Fibroblast of the conjunctiva (primary cell): ENCODE measurements at places on chromosomes 5 and 9.

DNA sequence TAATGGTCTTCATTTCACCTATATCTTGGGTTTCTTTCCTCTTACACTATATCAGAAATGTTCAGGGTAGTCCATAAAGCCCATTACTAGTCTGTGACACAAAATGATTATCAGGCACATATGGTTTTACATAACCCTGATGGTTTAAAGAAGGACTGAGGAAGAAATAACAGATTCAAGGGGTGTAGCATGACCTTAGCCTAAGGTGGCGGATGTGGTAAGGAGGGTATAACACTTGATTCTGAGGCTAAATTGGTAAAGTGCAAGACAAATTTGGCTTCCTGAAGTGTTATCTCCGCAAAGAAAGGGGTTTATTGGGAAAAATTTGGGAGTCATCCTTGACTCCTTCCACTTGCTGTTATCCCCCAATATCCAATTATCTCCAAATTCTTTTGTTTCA, 388.2 kb upstream of the RPS23 start:
- DNase-seq = no peak

DNA sequence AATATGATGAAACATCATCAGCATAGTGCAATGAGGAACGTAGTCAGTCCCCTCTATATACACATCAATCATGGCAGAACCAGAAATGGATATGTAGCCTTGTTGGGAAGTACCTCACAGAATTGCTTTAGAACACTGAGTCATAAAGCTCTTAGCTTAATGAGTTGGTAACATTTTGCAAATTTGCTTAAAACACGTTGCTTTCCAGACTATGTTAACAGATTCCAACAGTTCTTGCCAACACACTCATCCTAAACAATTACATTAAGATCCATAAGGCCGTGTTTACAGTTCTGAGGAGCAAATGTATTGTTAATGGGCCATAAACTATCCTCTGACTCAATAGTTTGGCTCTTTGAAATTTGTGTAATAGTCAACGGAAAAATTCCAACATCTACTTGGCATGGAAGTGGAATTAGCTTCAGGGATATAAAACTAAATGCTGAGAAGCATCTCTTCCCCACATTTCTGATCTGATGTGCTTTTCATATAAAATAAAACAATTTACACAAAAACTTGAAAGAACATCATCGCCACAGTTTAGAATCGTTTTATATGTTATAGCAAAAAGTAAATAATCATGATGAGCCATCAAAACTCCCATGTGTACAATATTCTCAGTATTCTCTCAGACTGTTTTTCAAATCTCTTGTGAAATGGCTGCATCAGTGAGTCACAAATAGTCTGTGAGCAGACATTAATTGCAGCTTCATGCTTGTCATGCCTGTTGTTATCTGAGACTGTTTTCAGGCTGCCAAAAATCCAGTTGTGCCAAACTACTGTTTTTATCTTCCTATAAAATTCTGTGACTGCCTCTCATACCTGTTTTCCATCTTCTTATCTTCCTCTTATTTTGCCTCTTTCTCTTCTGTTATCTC, 291.9 kb downstream of the COX7C start:
- DNase-seq = peak; percentile 12

GRCh38 chr9:70609542-70610286, 195.3 kb upstream of the KLF9 start:
- peak; percentile 77 for DNase-seq

DNA sequence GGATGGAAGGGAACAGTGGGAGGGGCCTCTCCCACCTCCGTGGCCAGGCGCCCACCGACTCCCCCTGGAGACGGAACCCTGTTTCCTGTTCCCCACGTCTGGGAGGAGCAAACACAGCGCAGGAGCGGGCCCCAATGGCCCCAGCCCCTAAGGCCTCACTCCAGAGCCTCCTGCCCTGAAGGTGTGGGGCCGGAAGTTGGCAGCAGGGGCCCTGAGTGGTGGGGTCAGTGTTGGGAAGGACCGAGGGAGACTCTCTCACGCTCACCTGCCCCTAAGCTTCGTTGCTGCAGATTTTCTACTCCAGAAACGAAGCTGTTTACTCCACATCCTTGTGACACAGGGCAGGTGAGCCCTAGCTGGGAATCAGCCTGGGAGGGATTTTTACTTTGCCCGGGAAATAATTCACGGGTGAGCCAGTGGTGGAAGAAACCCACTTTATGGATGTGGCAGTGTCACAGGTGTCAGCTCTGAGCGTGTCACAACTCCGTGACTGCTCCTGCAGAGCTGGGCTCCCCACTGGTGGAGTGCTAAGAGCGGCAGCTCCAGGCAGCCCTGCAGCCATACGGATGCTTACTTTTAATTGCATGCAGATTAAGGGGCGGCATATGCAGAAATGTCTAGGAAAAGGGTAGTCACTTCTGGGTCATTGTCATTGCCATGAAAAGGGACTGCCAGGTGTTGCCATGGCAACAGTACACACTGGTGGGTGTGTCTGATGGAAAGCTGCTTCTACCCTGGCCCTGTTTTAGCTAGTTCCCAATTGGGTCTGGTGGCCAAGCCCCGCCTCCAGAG, 77.5 kb upstream of the OLFM1 start:
- no peak for DNase-seq

GRCh38 chr5:116795189-116795588, 220.6 kb upstream of the SEMA6A start:
- DNase-seq = no peak

- no peak for DNase-seq
These were observed 46.4 kb upstream of the CEP78 start for GRCh38 chr9:78189461-78189860.

GRCh38 chr5:139708877-139709581, 60.9 kb downstream of the CXXC5 start:
- DNase-seq = peak; percentile 32

DNA sequence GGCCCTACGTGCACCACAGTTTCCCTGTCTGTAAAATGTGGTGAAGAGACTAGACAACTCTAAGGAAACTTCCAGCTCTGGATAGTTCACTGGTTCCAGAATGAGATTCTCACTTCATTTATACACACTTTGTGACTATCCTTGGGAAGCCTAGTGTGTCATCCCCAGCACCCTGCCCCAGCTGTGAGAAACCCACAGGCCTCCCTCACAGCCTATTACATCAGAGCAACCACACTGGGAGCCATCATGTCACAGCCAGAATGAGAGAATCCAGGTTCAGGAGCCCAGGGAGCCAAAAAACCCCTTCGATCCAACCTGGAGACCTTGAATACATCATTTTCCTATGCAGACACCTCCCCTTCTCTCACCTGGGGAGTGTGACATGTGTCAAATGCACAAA, 21.0 kb upstream of the HAND1 start:
- no peak for DNase-seq

- DNase-seq = no peak
These were observed 29.4 kb upstream of the N4BP3 start for GRCh38 chr5:178083922-178084321.

- no peak for DNase-seq
These were observed 652.1 kb downstream of the TLE4 start for GRCh38 chr9:80223897-80224296.

GRCh38 chr5:112316731-112317130, 102.3 kb downstream of the EPB41L4A start:
- no peak for DNase-seq

GRCh38 chr9:131051592-131052517, 42.9 kb downstream of the LAMC3 start:
- DNase-seq = no peak

DNA sequence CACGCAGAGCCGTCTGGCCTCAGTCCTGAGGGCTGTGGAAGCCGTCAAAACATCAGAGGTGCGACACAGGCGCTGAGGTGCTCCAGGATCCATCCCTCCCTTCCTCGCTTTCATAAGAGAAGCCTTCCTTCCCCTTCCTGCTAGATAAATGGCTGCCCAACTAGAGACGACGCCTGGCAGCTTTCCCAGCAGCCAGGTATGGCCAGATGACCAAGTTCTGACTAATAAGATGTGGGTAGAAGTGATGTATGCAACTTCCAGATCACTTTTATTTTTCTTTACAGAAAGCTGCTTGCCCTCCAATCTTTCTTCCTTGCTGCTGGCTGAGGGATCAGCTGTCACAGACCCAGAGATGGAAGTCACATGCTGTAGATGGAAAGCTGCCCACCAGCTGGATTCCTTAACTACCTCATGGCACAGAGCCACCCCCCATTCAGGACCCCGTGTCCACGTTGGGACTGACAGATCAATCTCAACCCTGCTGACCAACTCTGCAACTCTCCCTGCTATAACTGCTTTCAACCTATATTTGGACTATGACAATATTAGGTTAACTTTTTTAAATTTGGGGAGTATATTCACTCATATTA, 8.8 kb downstream of the MAPK9 start:
- DNase-seq = no peak

- peak; percentile 43 for DNase-seq
These were observed 202.6 kb downstream of the NR3C1 start for GRCh38 chr5:143200781-143201398.

- DNase-seq = no peak
These were observed 54.4 kb downstream of the EXD3 start for GRCh38 chr9:137368431-137369035.

DNA sequence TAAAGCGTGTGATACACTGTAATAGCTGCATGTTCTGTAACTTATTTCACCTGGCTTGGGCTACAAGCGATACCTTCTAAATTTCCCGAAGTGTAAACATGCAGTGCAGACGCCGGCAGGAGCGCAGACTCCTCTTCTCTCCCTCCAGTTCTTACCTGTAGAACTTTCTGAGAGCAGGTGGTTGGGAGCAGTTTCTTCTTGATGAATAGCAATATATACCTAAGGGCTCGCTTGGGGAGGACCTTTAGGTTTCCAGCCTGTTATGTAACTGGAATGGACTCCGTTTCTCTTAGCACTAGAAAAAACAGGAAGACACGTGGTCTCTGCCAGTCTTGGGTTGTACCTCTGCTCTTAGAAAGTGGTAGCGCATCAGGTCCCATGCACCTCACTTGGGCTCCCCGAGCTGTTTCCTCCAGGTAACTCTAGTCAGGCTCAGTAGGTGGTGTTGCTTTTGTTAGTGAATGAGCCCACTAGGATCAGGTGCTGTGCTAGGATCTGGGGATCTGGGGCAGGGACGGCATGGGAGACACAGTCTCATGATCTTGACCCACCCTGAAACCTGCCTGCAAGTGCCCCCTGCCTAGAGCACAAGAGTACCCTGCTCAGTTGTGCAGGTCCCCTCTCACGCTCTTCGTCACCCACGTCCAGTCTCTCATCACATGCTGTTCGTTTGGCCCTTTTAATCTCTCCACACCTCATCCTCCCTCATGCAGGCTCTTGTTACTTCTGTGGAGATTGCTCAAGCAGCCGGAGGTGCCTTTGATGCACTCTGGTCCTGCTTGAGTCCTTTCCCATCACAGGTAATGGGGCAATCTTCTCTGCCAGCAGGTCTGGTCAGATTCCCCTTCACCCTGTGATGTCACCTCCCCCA, 2.8 kb downstream of the TENT4A start:
- DNase-seq = no peak

DNA sequence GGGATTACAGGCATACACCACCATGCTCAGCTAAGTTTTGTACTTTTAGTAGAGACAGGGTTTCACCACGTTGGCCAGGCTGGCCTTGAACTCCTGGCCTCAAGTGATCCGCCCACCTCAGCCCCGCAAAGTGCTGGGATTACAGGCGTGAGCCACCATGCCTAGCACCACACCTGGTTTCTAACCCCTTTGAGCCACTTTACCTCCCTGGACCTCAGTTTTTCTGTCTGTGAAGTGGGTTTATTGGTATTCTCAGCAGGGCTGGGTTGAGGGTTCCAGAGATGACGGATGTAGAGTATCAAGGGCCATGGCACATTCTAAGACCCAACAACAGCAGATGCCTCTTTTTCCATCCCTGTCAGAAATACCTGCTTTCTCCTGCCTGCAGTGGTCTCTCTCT, 38.6 kb downstream of the AMBP start:
- no peak for DNase-seq

GRCh38 chr9:14526504-14526903, 166.7 kb downstream of the ZDHHC21 start:
- no peak for DNase-seq

DNA sequence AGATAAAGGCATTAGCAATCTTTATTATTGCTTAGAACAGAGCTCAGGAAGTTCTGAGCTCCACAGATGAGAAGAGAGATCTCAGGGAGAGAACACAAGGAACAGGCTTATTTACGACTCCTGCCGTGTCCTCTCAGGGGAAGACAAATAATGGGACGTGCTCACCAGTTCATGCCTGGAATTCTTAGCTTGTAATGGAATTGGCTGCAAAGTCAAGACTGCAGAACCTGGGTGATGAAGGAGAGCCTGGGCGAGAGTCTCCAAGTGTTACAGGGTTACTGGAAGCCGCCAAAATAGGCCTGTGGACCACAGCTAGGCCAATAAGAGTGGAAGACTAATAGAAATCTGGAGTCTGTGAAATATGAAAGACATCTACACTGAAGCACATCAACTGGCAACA, 174.5 kb upstream of the ADAMTSL1 start:
- no peak for DNase-seq

DNA sequence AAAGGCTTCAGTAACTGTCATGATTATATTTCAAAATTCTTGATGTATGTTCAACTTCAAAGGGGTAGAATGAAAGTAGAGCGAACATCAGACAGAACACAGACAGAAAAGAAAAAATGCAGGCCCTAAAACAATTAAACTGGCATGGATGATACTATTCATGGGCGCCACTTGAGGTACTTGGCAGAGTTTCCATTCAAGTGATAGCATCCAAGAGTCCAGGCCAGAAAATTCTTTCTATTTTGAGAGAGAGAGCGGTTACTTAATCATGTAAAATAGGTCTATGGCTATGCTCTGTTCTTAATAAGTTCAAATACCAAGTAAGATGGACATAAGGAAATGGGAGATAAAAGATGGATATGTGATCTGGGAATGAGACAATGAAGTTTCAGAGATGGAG, 21.4 kb upstream of the PRR16 start:
- DNase-seq = no peak

DNA sequence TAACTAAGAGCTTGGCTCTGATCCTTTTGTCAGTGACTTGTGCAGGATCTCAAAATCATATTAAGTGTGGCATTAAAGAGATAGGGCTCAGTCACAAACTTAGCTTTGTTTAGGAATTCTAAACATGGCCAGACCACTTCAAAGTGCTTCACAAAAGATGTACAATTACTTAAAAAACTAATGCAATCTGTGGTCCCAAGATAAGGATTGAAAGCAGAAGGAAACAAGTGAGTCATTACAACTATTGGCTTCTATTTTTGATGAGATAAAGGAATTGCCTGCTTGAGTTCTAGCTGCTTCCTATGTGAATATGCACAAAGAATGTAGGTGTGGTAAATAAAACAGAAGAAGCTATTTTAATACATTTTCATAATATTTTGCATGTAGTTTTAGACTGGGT, 44.9 kb upstream of the SLC12A2 start:
- no peak for DNase-seq

DNA sequence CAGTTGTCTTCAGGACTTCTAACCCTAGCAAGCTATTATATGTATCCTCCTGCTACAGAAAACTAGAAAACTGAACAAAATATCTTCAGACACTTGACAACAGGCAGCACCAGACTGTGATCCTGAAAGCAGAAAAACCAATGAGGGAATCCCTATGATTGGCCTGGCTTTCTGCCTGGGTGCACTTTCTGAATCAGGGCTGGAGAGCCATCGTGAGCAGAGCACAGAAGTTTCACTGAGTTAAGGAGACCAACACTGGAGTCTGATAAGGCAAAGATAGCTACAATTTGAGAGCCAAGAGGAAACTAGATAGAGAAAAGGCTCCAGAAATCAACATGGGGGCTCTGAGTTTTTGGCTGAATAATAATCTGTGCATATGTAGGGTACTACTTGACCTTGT, 106.5 kb downstream of the FANCC start:
- DNase-seq = no peak

- DNase-seq = no peak
These were observed 71.7 kb upstream of the SPRY4 start for GRCh38 chr5:142396436-142397038.
